ENCODE measurements at places on chromosomes 1 and 21.
A peak's percentile ranks its signal among the peaks of the same experiment; 100 is the strongest.

GRCh38 chr1:89635825-89636815 lies 3.2 kb downstream of the LRRC8C start:
- peak; percentile 22 for DNase-seq

DNA sequence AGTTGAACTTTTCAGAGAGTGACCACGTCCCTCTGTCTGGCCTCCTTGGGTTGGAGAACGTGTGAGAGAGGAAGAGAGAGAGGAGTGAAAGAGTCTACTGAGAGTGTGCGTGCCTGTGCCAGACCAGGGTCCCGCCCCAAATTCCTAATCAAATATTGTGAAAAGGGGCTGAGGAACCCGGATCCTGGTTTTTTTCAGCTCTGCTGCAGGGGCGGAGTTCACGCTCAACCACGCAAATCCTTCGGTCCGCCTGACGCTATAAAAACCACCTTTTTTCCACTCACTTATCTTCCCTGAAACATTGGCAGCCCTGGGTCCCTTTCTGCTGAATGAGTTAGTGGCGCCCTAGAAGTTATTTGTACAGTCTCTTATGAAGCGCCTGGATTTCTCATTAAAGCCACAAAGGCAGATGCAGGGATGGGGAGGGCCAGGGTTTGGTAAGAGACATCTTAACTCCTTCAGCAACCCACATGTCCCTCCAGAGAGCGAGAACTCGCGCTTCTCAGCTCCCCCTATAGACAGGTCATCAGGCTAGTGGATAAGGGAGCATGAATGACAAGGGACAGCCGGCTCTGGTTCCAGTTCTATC lies at the start of gene FMOD:
FMOD (minus strand) TSS at position 86 of the 589 bp plus-strand sequence. CDS start 2,852 bp downstream, outside the sequence.
- no peak for DNase-seq

- no peak for DNase-seq
These were observed 23.4 kb downstream of the RIPK4 start for GRCh38 chr21:41743321-41744027.

DNA sequence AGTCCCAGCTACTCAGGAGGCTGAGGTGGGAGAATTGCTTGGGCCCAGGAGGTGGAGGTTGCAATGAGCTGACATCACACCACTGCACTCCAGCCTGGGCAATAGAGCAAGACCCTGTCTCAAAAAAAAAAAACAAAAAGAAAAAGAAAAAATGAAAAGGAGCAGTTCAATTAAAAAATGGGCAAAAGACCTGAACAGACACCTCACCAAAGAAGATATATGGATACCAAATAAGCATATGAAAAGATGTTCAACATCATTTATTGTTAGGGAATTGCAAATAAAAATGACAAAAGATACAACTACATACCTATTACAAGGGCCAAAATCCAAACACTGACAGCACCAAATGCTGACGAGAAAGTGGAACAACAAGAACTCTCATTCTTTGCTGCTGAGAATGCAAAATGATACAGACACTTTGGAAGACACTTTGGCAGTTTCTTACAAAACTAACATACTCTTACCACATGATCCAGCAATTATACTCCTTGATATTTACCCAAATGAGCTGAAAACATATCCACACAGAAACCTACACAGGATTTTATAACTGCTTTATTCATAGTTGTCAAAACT lies 28.7 kb upstream of the ATP5PO start:
- no peak for DNase-seq

DNA sequence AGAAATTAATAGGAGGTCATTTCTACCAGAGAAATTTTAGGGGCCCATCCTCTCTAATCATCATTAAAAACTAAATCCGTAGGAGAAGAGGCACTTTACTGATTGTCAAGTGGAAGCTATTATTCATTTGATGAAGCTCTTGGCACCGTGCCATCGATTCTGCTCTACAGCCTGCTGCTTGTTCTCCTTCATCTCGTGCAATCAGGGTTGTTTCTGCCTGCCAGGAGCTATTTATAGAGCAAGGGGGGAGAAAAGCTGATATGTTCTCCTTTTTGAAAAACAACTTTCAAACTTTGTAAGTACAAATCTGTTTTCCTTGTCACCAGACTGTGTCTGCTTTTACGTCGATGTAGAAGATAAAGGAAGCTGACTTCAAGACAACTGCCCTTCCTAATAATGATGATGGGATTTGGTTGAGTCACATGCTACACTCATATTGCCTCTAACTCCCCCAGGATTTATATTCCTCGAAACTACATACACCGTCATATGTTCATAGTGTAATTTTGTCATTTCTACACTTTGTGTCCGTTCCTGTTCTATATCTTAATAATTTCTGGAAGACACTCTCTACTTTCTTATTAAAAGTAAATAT lies 169.6 kb upstream of the LHX8 start:
- no peak for DNase-seq

DNA sequence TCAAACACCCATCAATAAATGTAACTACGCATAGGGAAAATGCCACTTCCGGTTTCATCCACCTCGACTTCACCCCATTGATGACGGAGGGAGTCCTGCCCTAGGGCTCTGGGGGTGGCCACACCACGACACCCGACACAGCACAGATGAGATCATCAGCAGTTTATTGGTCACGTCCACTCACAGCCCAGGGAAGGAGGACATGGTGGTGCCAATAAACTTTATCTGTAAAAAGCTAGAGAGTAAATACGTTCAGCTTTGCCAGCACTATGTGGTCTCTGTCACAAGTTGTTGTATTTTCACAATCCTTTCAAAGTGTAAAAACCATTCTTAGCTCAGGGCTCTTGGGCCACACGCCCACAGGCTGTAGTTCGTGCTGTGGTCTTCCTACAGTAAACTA lies 16.3 kb downstream of the SETD4 start:
- peak; percentile 72 for DNase-seq

DNA sequence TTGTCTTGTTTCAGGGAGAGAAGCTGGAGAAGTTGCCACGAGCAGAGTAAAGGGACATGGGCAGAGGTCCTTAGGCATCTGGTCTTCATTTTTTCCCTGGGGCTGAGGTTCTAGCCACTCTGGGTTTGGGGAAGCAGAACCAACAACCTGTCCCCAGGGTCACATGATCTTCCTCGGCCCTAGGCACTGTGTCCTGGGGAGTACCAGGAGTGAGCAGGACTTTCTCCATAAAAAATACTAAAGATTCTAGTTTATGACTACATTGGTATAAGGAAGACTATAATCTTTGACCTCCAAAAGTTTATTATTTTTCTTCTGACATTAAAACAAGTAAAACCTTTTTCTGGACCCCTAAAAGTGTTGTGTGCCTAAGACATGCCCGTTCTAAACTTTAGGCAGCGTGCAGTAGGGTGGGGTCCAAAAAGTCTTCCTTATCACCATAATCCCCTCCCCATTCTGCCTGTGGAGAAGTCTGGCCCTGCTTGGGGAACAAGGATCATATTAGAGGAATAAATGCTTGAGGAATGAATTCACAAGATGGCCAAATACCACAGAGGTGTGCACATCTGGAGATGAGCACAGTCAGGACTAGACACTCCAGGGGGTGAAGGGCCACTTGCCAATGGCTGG lies 19.3 kb upstream of the IGSF3 start:
- DNase-seq, result no peak

GRCh38 chr1:236425031-236425663 lies 31.1 kb downstream of the EDARADD start:
- DNase-seq, result no peak

DNA sequence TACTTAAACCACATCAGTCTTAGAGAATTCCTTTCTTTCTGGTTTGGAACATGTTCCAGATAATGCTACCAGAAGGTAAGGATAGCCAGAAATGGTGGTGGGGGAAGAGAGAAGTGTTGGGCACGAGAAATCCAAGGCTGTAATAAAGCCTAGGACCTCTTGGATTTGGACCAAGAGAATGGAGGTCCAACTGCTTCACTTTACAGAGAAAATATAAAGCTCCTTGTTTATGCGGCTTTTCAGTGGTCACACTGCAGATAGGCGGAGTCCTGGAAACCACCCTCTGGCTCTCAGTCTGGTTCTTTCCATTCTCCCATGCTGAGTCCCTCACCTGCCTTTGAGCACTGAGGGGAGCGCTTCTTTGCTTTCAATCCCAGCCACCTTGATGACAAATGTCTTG lies 87.8 kb downstream of the ADCY10 start:
- DNase-seq, result no peak

DNA sequence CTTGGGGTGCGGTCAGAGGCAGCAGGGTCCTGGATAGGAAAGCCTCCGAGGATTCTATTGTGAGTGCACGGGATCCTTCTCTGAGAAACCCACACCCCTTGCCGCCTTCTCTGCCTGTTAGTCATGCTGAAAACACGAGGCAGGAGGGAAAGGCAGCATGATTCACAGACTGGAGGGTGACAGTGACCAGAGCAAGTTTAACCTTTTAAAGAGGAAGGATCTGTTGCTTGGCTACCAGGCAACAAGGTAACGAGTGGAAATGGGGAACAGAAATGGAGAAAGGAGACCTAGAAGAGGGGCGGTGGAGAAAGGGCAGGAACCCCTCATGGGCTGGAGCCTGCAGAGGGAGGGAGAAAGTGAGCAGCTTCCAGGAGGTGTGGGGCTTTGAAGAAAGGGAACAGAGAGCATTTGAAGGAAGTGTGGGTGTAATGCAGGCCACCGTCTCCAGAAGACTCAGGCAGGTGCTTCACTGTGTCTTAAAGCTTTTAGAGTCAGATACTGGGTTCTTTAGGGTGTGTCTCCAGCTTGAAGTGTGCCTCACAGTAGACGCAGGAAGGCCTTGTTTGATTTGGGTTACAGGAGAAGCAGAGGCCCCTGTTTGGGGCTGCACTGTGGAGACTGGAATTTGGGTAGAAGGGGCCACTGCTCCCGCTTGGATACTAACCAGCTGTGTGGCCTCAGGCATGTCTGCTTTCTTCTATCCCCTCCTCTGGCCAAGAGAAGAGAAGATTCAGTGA lies 19.1 kb downstream of the OPTC start:
- DNase-seq, result peak; percentile 93

- DNase-seq, result no peak
These were observed 10.8 kb downstream of the FRRS1 start for GRCh38 chr1:99755664-99756063.

DNA sequence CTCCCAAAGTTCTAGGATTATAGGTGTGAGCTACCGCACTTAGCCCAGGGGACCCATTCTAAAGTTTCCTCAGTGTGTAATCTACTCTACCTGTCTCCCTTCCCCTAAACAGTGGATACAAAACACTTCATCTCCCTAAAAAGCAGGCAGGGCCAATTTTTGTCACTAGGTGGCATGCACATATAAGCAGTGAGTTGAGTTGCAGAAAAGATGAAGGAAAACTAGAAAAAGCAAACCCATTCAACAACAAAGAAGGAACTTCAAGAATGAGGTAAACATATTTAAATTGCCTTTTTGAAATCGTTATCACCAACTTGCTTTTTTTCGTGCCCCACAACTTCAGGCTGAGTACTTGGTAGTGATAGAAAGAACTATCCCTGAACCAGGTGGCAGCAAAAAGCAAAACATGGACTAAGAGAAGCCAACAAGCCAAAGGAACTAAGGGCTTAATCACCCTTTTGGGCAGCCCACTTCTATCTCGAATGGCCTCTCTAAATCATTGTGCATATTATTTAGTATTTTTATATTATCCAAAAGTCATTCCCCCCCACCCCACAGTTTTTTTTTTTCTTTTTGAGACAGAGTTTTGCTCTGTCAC lies 19.7 kb upstream of the ALDH9A1 start:
- DNase-seq, result peak; percentile 13

GRCh38 chr1:212531796-212532195 lies 76.8 kb upstream of the ATF3 start:
- no peak for DNase-seq

- no peak for DNase-seq
These were observed 14.1 kb downstream of the DYRK3 start for GRCh38 chr1:206649261-206649921.

DNA sequence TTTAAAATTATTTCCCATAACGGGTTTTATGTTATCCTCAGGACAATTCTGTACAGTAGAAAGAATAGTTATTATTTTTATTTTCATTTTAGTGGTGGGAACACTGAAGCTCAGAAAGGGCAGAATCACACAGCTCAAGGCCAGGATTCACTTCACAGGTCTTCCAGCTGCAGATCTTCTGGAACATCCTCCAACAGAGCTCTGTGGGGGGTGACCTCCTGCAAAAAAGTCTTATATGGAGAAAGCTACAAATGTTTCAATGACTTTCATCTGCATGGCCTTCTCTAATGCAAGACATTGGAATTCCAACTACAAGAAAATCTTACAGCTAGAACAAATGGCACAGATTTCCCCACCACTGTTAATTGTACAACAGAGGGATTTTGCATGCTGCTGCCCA lies 64.2 kb downstream of the SEC16B start:
- no peak for DNase-seq

DNA sequence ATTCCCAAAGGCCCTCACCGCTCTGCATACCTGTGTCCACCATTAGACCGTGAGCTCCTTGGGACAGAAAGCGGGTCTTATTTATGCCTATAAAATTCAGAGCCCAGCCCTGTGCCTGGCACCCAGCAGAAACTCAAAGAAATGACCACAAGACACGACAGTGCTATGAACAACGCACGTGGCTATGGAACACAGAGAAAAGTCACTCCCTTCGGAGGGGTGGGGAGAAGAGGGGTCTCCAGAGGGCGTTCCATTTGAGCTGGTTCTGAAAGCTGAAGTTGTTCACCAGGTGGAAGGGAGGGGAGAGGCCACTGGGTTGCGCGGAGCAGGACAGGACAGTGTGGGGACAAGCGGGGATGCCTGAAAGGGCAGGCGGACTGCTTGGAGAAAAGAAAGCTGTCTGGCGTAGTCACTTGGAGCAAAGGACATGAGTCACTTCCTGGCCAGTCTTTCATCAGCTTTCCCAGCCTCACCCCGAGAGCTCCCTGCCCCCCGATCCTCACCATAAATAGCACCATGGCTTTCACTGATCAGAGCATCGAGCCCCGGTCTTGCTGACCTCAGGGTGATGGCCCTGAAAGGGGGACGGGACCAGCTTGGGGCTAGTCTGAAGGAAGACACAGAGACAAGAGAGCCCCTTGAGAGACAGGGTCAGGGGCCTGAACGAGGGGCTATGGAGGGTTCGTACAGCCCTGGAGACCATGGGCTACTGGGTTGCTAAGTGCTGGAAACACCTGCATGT lies 28.5 kb downstream of the ECE1 start:
- peak; percentile 88 for DNase-seq

GRCh38 chr1:32998997-32999396 lies 34.4 kb upstream of the RNF19B start:
- no peak for DNase-seq

- no peak for DNase-seq
These were observed 46.2 kb downstream of the COLGALT2 start for GRCh38 chr1:183991348-183991747.

GRCh38 chr1:59397139-59397858 lies 100.4 kb downstream of the FGGY start:
- no peak for DNase-seq

- DNase-seq, result no peak
These were observed 41.2 kb downstream of the TDRD5 start for GRCh38 chr1:179632868-179633267.
